ENCODE measurements at places on chromosomes 6 and 20.

GRCh38 chr20:34365765-34366213 is 2.7 kb downstream of the ITCH start:
- H3K27me3 ChIP-seq, result no peaks in the 10 kb centered on the region
- H3K4me3 ChIP-seq, result peak overlapping the region; percentile 10
- no peak overlapping the region for H3K27ac ChIP-seq
- H3K4me1 ChIP-seq, result no peaks in the 10 kb centered on the region
- peaks cover 43% of the 10 kb centered on the region for H3K36me3 ChIP-seq
- DNase-seq, result no peak

GRCh38 chr6:30073489-30074235 is 1.9 kb downstream of the RNF39 start:
- no peak for DNase-seq
- H3K27me3 ChIP-seq, result peaks cover 92% of the 10 kb centered on the region

DNA sequence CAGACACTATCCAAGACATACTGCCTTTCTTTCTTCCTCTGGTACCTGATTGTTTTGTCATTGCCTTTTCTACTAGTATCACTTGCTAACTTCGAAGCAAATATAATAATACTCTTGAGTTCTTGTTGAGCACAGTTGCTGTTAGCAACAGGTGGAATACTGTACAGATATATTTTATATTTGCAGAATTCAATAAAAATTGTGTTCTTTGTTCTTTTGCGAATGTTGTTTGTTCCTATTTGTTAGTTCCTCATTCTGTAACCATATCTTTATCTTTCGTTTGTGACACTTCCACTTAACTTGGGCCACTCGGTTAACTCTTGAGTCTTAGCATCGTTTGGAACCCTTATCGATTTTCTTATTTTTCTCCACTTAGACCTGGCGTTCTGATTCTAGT is 868 bp downstream of the CYB5R4 start:
- peak overlapping the region; percentile 92 for H3K4me3 ChIP-seq
- DNase-seq, result no peak
- peaks cover 14% of the 10 kb centered on the region for H3K36me3 ChIP-seq
- no peak overlapping the region for H3K27ac ChIP-seq

DNA sequence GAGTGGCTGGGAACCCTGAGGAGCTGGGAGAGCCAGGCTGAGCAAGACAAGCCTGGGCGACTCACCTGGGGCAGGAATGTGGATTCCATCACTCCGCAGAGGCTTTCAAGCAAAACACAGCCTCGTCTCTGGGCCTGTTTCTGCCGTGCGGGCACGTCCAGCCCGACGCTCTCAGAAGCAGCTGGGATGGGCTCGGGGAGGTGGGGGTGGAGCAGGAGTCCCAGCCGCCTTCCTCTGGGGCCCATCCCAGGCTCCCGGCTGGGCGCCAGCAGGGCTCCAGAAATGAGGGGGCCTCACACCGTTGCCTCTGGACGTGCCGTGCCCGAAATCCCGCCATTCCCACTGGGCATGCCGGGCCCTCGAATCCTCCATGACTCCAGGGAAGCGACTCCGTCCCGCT is 8.7 kb upstream of the RPS21 start:
- peaks cover 10% of the 10 kb centered on the region for H3K36me3 ChIP-seq
- H3K27ac ChIP-seq, result no peak overlapping the region
- no peaks in the 10 kb centered on the region for H3K27me3 ChIP-seq
- DNase-seq, result peak; percentile 81

DNA sequence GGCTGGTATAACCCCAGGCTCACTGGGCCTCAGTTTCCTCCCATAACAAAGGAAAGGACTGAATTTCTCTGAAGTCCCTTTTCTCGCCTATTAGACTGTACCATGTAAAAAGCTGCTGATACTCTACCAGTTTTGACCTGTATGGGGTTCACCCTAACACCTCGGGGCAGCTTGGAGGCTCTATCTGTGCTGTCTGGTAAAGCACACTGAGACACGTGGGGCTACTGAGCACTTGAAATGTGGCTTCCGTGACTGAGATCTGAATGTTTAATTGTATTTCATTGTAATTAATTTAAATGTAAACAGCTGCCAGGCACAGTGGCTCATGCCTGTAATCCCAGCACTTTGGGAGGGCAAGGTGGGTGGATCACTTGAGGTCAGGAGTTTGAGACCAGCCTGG is 24.0 kb downstream of the BMP7 start:
- no peaks in the 10 kb centered on the region for H3K36me3 ChIP-seq
- H3K27ac ChIP-seq, result no peak overlapping the region
- DNase-seq, result no peak
- no peaks in the 10 kb centered on the region for H3K27me3 ChIP-seq
- no peaks in the 10 kb centered on the region for H3K4me1 ChIP-seq

DNA sequence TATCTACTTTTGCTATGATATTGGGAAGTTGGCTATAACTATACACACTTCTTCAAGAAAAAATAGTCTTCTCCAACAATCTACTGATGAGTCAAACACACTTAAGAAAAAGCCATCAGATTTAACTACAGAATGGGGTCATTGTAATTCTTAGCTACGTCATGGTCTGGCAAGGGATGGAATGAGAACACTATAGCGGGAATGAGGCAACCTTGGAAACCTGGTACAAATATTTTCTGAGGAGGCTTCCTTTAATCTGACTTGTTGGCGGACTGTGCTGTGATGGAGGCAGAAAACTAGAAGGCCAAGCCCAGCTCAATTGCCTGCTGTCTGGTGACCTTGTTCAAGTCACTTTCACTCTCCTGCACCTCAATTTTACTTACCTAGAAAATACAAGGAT is 586.8 kb upstream of the JAG1 start:
- H3K36me3 ChIP-seq, result no peaks in the 10 kb centered on the region
- H3K4me1 ChIP-seq, result peaks cover 12% of the 10 kb centered on the region
- H3K27ac ChIP-seq, result no peak overlapping the region
- no peak overlapping the region for H3K4me3 ChIP-seq

DNA sequence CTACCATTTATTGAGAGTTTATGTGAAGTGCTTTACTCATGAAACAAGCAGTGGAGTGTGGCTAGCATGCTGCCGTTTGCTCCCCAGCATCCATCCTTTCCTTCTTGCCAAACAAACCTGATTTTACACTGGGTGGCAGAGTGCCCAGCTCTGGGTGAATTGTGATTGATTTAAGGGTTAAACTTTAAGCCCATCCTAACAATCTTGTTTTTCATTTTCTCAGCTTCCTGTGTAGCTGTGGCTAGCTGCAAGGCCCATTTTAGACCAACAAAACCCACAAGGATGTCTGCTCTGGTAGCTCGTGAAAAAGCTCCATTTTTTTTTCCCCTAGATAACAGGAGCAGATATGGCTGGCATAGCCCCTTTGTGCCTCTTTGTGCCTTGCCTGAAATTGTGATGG is 77.7 kb upstream of the KCNG1 start:
- H3K4me1 ChIP-seq, result no peaks in the 10 kb centered on the region
- H3K36me3 ChIP-seq, result no peaks in the 10 kb centered on the region
- no peak for DNase-seq
- H3K27ac ChIP-seq, result no peak overlapping the region

- no peak overlapping the region for H3K4me3 ChIP-seq
- no peak overlapping the region for H3K27ac ChIP-seq
- H3K4me1 ChIP-seq, result no peaks in the 10 kb centered on the region
- no peaks in the 10 kb centered on the region for H3K36me3 ChIP-seq
- DNase-seq, result no peak
Measured at GRCh38 chr6:56807989-56808337, 146.9 kb upstream of the BEND6 start.

DNA sequence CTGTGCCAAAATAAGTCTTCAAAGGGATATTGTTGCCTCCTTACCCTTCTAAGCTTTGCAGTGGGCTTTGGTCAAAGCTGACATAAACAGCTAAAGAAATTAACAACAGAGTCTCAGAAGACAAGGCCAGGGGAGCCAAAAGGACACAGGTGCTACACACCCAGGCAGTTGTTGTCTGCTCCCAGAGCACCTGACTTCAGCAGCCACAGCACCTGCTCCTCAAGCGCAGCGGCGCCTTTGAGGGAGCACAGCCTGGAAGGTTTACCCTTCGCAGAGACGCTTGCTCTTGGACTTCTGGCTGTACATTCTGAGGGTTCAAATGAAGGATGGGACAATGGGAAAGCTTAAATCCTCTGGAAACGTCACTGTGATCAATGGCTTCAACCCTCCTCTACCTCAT is 16.6 kb downstream of the B4GALT5 start:
- H3K36me3 ChIP-seq, result no peaks in the 10 kb centered on the region
- H3K27me3 ChIP-seq, result no peaks in the 10 kb centered on the region
- no peak overlapping the region for H3K4me3 ChIP-seq

DNA sequence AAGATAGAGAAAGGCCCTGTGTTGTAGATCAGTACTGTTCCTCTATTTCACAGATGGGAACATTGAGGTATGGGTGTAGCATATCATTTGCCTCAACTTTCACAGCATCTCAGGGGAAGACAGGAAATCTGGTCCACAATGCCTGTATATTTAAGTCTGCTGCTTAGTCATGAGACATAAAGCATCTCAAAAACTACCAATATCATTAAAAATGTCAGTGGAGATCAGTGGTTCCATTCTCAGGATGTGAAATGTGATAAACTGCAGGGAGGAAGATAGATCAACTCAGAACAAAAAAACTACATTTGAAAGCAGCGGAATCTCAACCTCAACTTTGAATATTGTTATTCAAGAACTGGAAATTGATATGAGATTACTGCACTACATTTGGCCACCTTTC is 192.9 kb upstream of the PREP start:
- H3K27ac ChIP-seq, result no peak overlapping the region
- H3K36me3 ChIP-seq, result no peaks in the 10 kb centered on the region
- no peak overlapping the region for H3K4me3 ChIP-seq
- no peaks in the 10 kb centered on the region for H3K27me3 ChIP-seq

GRCh38 chr20:43194137-43194536 is 4.4 kb upstream of the PTPRT start:
- peaks cover 37% of the 10 kb centered on the region for H3K27me3 ChIP-seq
- DNase-seq, result no peak
- no peak overlapping the region for H3K4me3 ChIP-seq
- H3K4me1 ChIP-seq, result no peaks in the 10 kb centered on the region

DNA sequence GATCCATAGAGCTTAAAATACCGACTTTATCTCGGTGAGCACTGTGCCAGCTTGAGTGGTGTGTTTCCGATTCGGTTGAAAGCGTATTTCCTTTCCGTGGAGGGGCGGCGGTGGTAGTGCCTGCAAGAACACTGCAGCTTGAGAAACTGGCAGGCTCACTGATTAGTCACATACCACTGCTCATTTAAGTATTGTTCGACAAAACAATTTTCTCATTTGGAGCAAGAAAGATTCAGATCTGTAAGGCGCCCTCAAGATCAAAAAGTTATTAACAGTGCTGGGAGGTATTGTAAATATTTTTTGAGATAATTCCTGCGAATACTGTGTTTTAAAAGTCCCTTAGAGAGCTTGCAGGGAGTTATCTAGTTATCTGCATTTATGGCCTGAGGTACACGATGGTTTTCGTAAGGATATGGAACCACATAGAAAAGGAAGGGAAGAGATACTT is 1.3 kb downstream of the MAPK14 start:
- no peaks in the 10 kb centered on the region for H3K36me3 ChIP-seq
- H3K4me1 ChIP-seq, result peaks cover 9% of the 10 kb centered on the region
- peak; percentile 70 for DNase-seq
- peak overlapping the region; percentile 95 for H3K4me3 ChIP-seq
- no peak overlapping the region for H3K27ac ChIP-seq

DNA sequence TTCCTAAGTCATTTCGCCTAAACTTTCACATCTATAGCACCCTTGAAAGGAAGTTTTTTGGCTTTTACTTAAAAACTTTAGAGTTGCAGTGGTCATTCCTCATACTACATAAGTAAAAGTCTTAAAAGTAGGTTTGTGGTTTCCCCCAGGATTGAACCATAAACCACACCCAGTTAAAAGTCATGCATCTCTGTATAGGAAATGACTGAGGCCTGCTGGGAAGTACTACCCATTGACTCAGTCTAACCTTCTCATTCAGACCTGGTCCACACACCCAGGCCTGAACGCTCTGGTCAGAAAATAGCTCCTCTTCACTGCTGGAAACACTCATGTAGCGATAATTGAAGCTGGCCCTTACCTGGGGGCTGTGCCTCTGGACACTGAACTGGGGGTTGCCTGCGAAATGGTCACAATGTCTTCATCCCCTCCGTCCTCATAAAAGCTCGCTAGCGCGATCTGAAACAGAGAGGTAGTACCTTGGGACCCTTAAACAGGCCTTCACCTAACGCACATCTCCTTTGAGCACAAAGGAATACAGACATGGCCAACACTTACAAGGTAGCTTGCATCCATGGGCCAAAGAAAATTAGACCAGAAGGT is 2.6 kb downstream of the NSFL1C start:
- peaks cover 3% of the 10 kb centered on the region for H3K4me1 ChIP-seq
- no peaks in the 10 kb centered on the region for H3K27me3 ChIP-seq
- H3K27ac ChIP-seq, result no peak overlapping the region
- H3K4me3 ChIP-seq, result no peak overlapping the region
- H3K36me3 ChIP-seq, result peaks cover 60% of the 10 kb centered on the region
